ENCODE measurements at places on chromosomes 16 and 17.
A peak's percentile ranks its signal among the peaks of the same experiment; 100 is the strongest.

- no peak for DNase-seq
These were observed 2227.7 kb downstream of the TP53TG3F start for GRCh38 chr16:35687071-35687470.

DNA sequence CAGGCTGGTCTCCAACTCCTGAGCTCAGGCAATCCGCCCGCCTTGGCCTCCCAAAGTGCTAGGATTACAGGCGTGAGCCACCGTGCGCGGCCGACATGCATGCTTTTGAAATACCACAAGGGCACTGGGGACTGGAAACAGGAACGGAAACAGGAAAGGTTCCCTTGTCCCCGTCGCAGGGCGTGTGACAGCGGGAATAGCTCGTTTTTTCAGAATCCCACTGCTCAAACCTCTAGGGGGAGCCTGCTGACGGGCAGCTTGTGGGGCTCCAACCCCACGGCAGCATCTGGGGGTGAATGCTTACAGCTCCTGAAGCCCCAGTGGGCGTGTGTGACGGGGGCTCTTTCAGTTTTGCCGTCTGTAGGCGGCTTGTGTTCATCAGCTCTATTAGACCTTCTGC, 18.8 kb upstream of the ASGR2 start:
- no peak for DNase-seq

- DNase-seq = peak; percentile 78
These were observed 41.8 kb upstream of the ARL4D start for GRCh38 chr17:43356999-43357398.

- no peak for DNase-seq
These were observed 2.4 kb downstream of the RAP1GAP2 start for GRCh38 chr17:2798678-2799077.
